ENCODE measurements at places on chromosomes 3 and 15.

DNA sequence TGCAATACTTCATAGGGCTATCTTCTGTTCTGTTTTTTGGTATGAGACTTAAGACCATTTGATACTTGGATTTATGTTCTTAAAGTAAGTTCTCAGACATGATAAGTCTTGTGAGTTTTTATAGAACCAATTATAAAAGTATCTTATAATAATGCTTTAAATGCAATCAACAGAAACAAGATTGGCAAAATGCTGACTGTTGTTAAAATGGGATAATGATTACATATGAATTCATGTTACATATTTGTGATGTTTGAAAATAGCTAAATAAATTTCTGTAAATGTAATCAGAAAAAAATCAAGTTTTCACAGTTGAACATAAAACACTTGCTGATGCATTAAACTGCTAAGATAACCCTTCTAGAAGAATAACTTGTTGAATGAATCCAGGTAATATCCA lies 148.3 kb downstream of the PLCH1 start:
- DNase-seq: no peak

DNA sequence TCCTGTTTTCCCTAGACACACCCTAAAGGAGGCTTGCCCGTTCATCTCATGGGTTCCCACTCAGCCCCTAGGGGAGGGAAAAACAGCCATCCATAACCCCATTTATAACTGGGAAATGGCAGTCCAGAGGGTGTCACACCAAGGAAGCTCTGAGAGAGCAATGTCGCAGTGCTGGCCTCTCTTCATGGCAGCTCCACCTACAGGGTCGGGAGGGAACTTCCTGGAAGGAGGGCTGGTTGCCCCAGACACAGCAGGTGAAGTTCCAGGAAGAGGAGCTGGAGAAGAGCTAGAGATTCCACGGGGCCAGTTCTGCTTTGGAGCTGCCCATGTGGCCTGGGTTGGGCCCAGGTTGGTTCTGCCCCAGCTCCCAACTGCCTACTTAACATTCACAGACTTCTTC lies 22.3 kb upstream of the LINGO1 start:
- DNase-seq: no peak

DNA sequence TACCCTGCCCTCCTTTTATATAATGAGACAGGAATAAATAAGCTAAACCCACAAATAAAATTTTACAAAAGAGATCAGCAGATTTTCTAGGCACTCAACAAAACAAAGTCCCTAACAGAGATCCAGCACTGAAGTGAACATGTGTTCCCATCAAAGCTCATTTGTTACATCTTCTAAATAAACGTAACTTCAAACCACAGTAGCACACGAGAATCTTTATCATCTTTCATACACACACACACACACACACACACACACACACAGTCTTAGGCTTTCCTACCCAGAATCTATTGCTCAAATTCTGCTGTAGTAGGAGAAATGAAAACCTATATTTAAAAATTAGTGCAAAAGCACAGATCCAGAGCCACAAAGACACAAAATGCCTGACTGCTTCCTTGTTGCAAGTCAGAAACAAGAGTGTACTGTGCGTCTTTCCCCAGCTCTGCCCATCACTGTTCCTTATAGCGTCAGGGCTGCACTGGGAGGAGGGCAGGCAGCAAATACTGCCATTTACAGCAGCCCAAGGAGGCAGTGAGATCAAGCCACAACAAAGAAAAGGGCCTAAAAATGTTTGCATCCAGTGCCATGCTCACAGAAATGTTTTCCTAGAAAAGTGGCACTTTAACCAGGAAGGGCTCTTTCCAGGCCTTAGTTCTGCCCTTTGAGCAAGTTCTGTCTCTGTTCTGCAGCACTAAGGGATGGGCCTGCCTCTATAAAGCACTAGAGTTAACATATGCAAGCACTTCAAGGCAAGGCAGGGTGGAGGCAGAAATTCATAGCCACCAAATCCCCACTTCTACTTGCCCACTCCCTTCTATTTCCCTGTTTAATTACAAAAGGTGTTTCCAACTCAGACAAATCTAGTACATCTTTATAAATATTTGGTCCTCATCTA lies 6.0 kb downstream of the IP6K1 start:
- DNase-seq: no peak

DNA sequence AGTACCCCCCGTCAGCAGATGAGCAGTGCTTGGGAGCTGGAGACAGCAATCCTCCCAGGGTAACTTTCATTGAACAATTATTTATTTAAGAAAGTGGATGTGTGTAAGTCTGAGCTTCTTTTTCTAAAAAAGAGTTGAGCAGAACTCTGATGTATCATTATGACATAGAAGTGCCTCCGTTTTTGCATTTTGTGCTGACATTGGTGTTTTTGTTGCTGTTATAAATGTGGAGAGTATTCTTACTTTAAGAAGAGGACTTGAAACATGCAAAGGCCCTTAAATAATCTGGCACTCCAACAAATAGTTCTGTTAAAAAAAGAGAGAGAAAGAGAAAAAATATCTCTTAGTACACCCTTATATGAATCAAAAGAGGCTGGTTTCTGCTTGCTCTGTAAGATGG lies 217.1 kb downstream of the AGBL1 start:
- no peak for DNase-seq

GRCh38 chr3:164612751-164613150 lies 465.5 kb downstream of the SI start:
- no peak for DNase-seq

- no peak for DNase-seq
These were observed 90.1 kb downstream of the AAGAB start for GRCh38 chr15:67164401-67164791.

GRCh38 chr3:141651409-141651808 lies 86.7 kb upstream of the RNF7 start:
- DNase-seq: no peak

- no peak for DNase-seq
These were observed 105.8 kb downstream of the CYP19A1 start for GRCh38 chr15:51232581-51232980.
